ELF-1 (cell line): ENCODE measurements at places on chromosomes 5 and 9.

GRCh38 chr5:159424123-159424522 lies 93.8 kb upstream of the IL12B start:
- DNase-seq, result no peak

DNA sequence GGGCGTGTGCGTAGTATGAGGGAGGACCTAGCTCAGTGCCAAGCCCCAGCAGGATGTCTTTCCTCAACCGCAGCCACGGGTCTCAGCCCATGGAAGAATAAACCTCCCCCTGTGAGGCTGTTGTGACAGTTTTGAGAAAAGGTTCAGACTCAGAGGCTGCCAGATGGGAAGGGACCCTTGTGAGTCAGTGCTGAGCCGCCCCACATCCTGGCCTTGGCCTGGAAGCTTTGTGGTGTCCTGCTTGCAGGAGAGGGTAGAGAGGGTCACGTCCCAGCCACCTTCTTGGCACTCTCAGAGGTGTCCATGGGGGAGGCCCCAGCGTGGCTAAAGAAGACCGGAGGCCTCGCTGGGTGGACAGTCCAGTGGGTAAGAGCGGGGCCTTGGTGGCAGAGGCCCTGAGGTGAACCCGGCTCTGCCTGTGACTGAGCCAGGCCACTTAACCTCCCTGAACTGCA lies 2.8 kb downstream of the GRHPR start:
- no peak for DNase-seq

DNA sequence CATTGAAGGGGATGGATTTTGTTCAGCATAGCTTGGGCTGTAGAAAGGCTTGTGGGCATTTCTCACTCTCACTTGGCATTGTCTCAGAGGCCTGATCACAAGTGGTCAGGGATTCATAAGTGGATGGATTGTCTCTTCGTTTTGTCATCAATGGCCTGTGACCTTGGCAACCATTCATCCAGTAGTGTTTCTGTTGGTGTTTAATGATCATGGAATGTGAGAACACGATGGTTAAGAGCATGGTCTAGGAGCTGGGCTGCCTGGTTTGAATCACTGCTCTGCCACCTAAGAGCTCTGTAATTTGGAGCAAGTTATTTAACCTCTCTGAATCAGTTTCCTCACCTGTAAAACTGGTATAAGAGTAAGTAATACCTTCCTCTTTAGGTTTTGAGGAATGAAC lies 430.1 kb upstream of the MEF2C start:
- no peak for DNase-seq

DNA sequence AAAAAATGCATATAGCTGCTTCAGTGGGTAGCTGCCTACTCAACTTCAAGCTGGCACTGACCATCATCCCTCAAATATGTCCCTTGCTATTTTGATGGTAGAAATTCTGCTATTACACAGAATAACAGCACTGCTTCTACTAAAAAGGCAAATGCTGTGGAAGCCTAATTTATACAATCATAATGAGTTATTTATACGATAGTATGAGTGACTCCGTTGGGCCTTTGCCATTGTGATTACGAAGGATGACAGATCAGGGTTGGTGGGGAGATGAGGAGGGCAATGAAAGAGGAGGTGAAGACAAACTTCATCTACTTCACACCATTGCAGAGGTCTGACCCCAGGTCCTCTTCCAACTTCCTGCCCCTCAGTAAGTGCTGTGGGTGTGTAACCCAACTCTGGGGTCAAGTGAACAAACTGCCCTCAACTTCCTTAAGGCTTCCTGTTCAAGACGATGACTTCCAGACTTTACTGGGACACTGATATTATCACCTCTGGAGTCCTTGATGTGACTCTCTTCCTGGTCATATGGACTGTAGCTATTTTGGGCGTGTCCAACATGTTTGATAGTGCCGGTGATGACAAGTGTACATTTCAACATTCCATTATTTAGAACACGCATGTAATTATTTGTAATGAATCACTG lies 74.1 kb upstream of the RPS23 start:
- no peak for DNase-seq

DNA sequence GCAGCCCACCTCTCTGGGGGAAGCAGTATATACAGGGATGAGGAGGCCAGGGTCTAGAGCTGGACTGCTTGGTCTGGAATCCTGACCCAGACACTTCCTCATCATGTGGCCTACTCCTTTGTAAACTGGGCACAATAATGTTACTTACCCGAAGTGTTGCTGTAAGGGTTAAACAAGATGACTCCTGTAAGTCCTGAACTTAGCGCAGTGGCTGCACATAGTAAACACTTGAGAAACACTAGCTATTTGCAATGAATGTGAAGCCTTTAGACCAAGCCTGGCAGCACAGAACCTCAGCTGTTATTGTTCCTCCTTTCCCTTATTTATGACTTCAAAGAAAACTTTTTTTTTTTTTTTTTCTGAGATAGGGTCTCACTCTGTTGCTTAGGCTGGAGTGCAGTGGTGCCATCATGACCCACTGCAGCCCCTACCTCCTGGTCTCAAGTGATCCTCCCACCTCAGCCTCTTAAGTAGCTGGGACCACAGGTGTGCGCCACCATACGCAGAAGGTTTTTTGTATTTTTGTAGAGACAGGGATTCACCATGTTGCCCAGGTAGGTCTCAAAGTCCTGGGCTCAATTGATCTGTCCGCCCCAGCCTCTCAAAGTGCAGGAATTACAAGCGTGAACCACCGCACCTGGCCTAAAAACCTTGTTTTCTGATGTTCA lies 96.2 kb upstream of the IL6ST start:
- no peak for DNase-seq

DNA sequence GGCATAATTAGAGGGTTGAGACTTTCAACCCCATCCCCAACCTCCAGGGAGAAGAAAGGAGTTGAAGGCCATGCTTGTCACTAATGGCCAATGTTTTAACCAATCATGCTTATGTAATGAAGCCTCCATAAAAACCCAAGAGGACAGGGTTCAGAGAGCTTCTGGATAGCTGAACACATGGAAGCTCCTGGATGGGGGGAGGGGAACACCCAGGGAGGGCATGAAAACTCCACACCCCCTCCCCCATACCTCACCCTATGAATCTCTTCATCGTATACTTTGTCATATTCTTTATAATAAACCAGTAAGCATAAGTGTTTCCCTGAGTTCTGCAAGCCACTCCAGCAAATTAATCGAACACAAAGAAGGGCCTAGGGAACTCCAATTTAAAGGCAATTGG lies 81.7 kb downstream of the ALDH7A1 start:
- DNase-seq, result no peak

- no peak for DNase-seq
Observed at GRCh38 chr5:93300945-93301344, 280.1 kb downstream of the NR2F1-AS1 start.

DNA sequence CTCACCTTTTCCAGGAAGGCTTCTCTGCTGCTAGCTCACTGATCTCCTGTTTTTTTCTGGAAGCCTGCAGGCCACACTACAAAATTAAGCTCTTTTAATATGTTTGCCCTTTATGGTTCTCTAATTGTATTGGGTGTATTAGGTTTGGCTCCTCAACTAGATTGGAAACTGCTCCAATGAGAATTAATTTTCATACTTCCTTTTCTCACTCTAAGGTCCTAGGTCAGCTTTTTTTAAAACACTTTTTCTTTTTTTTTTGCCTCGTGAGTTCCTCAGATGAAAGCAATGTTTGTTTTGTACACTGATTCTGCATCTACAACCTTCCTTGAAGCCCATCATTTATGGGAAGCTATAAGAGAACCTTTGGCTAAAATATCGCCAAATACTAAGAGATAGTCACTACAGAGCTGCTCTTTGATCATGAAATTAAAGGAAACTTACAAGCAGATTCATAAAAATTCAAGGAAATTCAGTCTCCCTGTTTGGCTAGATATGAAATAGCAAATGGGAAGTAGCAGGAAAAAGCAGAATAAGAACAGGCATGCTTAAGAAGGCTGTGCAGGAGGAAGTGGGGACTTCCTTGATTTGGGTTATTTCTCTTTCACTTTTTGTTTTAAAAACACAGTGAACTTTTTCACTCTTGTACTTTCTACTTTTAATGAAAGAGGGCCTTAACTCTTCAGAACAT lies 55.2 kb upstream of the FYB1 start:
- no peak for DNase-seq
